GF-D8 (cell line): ENCODE measurements at places on chromosomes 1 and 21.

DNA sequence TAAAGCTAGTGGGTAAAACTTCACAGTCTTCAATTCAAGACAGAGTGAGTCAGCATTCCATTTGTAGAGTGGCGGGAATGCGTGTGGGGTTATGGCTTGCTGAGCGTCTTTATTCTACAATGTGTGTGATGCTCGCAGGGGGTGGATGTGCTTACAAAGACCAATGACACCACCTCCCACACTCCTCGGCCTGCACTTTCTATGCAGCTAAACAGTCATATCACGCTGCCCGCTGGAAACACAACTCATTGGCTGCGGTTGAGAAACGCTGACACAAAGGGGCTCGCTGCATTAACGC, 298.5 kb downstream of the PCP4 start:
- DNase-seq: no peak

- no peak for DNase-seq
Measured at GRCh38 chr21:29219165-29219770, 79.5 kb upstream of the BACH1 start.

- DNase-seq: no peak
Measured at GRCh38 chr1:2983706-2984398, 37.4 kb upstream of the ACTRT2 start.

- DNase-seq: no peak
Measured at GRCh38 chr1:204959374-204959773, 83.6 kb upstream of the CNTN2 start.

GRCh38 chr1:36919491-36920145, 114.7 kb downstream of the GRIK3 start:
- no peak for DNase-seq

GRCh38 chr1:55035904-55036303, 3.4 kb upstream of the PCSK9 start:
- DNase-seq: peak; percentile 8

DNA sequence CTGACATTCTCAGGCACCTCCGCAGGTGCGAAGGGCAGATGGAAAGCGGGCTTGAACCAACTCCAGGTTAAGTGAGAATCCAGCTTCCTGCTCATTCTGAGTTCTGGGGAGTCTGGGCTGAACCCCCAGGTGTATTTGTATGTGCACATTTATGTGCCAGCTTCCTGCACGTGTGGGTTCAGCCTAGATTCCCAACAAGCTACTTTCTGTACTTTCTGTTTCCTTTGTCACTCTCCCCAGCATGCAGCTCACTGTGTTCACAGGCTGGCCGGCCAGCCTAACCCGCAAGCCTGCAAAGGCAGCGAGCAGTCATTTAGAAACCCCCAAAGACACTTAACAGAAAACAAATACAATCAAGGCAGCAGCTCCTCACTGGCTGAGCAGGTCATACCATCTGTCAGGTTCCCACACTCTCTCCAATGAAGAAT, 1.3 kb upstream of the IL19 start:
- no peak for DNase-seq

- no peak for DNase-seq
Measured at GRCh38 chr1:58785442-58786058, 1.7 kb upstream of the JUN start.

DNA sequence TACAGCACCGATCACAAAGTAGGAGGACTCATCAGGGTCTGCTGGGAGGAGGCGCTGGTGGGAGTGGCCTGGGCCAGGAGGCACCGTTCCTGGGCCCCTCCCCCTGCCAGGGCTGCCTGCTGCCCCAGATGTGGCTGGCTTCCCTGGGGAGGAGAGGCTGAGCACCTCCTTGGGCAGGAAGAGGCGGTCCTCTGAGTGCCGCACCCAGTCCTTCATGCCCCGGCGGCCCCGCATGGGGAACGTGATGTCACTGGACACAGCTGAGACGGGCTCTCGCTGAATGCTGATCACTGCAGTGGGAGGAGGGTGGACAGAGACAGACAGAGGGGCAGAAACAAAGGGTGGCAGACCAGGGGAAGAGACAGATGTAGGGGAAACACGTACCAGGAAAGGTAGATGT, 24.8 kb downstream of the ADGRB2 start:
- no peak for DNase-seq

- no peak for DNase-seq
Measured at GRCh38 chr1:198272492-198272891, 115.7 kb downstream of the NEK7 start.

DNA sequence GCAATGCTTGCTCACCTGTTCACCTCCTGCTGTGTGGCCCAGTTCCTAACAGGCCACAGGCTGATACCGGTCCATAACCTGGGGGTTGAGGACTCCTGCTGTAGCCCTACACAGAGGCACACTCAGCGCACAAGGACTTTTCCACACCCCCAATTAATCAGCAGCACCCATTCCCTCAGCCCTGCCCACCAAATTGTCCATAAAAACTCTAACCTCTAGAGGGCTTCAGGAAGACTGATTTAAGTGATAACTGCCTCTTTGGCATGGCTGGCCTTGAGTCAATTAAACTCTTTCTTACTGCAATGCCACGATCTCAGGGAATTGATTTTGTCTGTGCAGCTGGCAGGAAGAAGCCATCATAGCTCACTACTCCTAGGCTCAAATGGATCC, 71.3 kb upstream of the MUTYH start:
- DNase-seq: no peak

- DNase-seq: no peak
Measured at GRCh38 chr1:164794356-164794755, 235.4 kb downstream of the PBX1 start.

- no peak for DNase-seq
Measured at GRCh38 chr1:151002051-151002450, 4.7 kb downstream of the MINDY1 start.

- no peak for DNase-seq
Measured at GRCh38 chr1:10132852-10133251, 77.5 kb upstream of the KIF1B start.

GRCh38 chr1:63450416-63450815, 72.6 kb downstream of the ITGB3BP start:
- DNase-seq: no peak

GRCh38 chr1:243559575-243560162, 290.4 kb downstream of the AKT3 start:
- no peak for DNase-seq

DNA sequence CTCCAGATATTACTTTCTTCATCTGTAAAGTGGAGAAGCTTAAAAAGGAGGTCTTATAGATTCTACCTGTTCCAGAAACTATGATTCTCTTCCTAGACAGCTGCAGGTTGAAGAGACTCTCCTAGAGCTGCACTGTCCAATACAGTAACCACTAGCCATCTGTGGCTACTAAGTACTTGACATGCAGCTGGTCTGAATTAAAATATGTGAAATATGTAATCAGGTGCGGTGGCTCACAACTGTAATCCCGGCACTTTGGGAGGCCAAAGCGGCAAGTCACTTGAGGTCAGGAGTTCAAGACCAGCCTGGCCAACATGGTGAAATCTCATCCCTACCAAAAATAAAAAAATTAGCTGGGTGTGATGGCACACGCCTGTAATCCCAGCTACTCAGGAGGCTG, 15.8 kb downstream of the APP start:
- no peak for DNase-seq

DNA sequence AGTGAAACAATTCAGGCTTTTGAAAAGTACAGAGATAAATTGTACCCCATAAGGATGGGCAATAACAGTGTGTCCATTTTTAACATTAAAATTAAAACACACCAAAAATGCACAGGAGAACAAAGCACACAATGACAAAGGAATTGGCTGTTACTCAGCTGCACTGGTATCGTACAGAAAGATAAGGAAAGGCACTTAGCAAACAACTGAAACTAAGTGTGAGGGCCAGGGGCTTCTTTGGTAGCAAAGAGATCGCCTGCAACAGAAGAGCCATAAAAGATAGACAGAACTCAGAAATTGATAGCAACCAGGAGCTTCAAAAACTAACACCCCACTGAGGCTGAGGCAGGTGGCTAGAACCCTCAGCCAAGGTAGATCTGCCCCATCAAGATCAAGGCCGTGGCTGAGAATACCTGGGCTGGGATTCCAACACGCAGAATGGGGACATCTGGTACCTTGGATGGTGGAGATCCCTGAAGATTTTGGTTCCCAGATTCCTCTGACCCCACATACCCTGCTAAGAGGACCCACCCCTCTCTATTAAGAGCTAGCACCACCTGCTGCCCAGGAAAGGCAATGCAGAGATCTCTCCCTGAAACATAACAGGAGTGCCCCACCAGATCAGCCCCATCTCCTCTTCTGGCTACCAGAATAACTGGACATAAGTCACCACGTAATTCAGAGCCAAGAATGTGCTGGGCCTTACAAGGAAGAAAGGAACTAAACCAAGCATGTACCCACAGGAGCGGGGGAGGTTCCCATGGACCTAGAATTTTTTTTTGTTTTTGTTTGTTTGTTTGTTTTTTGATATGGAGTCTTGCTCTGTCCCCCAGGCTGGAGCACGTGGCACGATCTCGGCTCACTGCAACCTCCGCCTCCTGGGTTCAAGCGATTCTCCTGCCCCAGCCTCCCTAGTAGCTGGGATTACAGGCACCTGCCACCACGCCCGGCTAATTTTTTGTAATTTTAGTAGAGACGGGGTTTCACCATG, 16.2 kb downstream of the PLEKHO1 start:
- DNase-seq: no peak

- no peak for DNase-seq
Measured at GRCh38 chr21:45516071-45516670, 26.1 kb downstream of the SLC19A1 start.

- DNase-seq: no peak
Measured at GRCh38 chr21:36640174-36640720, 58.7 kb upstream of the SIM2 start.

DNA sequence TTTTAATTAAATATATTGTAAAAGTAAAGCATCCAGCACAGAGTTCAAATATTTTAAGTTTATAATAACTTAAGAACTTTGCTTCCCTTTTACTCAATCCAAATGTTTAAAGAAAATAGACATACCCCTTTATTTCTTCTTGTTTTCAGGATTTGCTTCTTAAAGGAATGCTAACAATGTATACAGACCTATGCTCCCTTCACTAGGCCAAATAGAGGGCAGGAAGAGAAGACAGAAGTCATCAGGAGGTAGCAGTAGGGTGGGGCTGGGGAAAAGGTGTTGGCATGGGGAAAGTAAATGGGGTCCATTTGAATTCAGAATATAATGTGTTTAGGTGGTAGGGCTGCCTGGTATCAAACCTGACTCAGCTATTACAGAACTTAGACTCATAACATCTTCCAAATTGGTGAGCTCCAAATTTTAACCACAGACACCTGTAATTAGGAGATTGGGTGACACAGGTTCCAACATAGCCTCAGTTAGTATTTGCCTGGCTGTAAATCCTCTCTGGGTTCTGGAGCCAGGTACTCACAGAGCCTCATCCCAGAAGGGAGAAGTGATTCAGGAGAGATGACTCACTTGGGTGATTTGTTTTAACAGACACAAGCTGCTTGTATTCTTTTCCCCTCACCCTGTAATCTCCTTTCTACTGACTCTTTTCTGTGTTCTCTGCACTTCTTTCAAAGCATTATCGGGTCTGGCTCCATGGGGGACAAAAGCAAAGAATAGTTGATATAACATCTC, 60.1 kb upstream of the DUSP10 start:
- DNase-seq: no peak

- no peak for DNase-seq
Measured at GRCh38 chr1:70567167-70567566, 156.1 kb downstream of the CTH start.

GRCh38 chr1:37574834-37575480, 18.2 kb downstream of the DNALI1 start:
- no peak for DNase-seq

DNA sequence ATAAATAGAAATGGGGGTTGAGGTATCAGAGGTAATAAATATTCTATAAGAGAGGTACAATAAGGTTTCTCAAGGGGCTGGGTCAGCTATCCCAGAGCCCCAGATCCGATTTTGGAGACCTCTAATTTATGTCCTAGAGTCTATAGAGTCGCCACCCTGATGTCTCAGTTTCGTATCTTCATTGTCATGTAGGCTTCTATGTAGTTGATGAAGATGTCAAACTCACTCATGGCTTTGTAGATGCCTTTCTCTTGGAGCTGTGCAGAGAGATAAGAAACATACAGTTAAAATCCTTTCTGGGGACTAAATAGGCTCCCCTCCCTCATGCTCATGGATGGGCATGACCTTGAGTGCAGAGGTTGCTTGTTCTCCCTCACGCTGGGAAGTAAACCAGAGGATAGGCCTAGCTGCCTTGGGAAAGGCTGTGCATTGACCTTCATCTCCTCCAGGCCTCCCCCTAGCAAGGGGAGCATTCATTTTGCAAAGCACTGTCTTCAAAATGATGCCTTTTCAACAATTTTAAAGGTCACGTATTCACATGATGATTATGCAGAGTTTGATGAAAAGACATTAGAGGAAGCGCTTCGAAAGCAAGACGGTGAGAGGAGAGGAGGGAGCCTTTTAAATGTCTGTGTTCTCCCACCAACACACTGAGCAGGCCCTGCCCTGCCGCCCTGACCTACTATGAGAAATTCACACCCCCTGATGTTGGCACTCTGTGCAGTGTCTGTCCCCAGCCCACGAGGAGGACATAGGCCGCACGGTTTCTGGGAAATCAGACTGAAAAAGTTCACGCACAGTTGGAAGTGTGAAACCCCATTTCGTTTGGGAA, 1.9 kb upstream of the IL19 start:
- DNase-seq: no peak

GRCh38 chr1:203495845-203496244, 1.9 kb downstream of the OPTC start:
- DNase-seq: no peak

- DNase-seq: no peak
Measured at GRCh38 chr1:175320804-175321203, 128.2 kb upstream of the KIAA0040 start.

GRCh38 chr1:27366411-27367159, at the start of gene MAP3K6:
Gene MAP3K6, minus strand, starts transcription at chr1:27366961. Its CDS starts 364 bp downstream, at chr1:27366597.
- DNase-seq: peak; percentile 7

DNA sequence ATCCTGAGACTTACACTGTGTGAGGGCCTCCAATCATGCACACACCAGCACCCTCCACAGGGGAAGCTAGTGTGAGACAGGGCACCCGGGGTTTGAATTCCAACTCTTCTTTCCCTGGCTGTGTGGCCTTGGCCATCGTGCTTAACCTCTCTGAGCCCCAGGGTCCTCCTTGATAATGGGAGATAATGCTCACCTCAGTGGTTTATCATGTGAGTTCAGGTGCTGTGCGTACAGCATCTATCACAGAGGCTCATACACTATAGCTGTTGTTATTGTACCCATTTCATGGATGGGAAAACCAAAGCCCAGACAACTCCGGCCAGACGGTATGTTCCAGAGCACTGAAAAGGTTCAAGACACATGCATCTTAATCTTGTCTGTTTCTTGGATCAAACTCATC, 16.0 kb upstream of the UBXN10 start:
- DNase-seq: no peak

GRCh38 chr1:39105061-39105840, 79.1 kb downstream of the NDUFS5 start:
- DNase-seq: no peak

DNA sequence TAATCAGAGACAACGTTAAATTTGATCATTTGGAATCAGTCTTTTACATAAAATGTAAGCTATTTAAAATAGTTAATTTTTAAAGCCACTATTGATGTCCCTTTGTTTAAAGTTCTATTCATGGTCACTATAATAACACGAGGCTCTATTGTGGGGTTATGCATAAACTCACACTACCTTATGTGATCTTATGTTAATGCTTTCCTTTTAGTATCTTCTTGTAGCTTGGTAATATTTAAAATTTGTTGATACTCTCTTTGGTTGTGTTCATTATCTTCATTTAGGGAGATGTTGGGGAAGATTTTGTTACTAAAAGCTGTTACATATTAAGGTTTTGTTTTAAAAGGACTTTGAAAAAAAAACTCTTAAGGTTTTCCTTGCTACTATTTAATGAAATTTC, 1.2 kb downstream of the B3GALT2 start:
- no peak for DNase-seq

GRCh38 chr1:27614625-27615344, 10.8 kb upstream of the AHDC1 start:
- DNase-seq: no peak
